Esophagus squamous epithelium (tissue), 5 donors: ENCODE measurements at places on chromosomes 6 and 20.

DNA sequence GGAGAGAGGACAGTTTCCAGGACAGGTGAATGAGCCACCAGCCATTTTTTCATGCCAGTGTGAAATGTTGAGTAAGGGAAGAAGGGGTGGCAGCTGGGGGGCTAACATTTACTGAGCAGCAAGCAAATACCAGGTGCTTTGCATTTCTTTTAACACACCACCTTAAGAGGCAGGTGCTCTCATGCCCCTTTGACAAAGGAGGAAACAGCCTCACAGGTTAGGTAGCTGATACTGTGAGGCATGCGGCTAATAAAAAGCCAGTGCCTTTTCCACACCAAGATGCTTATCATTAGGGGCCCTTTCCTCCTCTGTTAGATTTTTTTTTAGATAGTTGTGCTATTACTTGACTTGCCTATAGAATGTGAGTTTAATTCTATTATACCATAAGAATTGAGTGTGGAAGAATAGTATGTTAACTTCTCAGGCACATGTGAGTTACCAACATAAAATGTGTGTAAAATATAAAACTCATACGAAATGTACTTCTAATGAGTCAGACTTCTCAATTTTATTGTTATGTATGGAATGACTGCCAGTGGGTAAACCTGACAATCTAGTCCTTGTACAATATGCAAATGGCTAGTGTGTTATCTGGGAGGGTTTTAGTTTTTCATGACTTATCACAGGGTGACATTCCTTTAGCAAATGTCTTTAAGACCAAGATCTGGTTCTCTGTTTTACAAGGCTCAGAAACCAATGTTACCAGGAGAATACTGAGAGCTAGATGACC is 260.0 kb downstream of the TMEM242 start:
- peak overlapping the region; percentile 8 for H3K27ac ChIP-seq
- no peak for DNase-seq
- no peaks in the 10 kb centered on the region for H3K36me3 ChIP-seq
- no peaks in the 10 kb centered on the region for H3K27me3 ChIP-seq
- H3K4me3 ChIP-seq: no peak overlapping the region

- H3K4me1 ChIP-seq: no peaks in the 10 kb centered on the region
- H3K4me3 ChIP-seq: no peak overlapping the region
- H3K36me3 ChIP-seq: no peaks in the 10 kb centered on the region
Observed at GRCh38 chr20:46423342-46423741, 16.9 kb upstream of the ELMO2 start.

- no peak overlapping the region for H3K4me3 ChIP-seq
- DNase-seq: no peak
- H3K4me1 ChIP-seq: no peaks in the 10 kb centered on the region
- no peaks in the 10 kb centered on the region for H3K27me3 ChIP-seq
- H3K27ac ChIP-seq: no peak overlapping the region
Observed at GRCh38 chr6:20604159-20604558, 69.9 kb downstream of the CDKAL1 start.

GRCh38 chr6:18510644-18511033 is 123.5 kb downstream of the RNF144B start:
- H3K4me3 ChIP-seq: no peak overlapping the region
- no peak overlapping the region for H3K27ac ChIP-seq
- no peaks in the 10 kb centered on the region for H3K36me3 ChIP-seq
- H3K4me1 ChIP-seq: no peaks in the 10 kb centered on the region
- no peak for DNase-seq

DNA sequence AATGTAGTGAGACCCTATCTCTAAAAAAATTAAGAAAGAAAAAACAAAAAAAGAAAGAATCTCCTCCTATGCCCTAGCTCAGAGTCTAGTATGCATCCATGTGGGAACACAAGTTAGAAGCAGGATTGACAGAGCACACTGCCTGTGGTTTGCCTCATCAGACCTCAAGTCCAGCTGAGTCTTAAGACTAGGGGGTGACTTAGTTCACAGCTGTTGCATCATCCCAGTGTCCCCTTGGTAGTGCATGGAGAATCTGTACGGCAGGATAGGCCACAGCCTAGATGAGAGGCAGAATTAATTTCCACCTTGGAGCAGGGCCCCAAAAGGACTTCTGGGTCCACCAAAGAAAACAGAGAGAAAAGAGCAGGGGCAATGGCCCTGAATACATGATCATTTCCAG is 13.7 kb downstream of the PNPLA1 start:
- H3K36me3 ChIP-seq: no peaks in the 10 kb centered on the region
- no peak overlapping the region for H3K27ac ChIP-seq
- no peaks in the 10 kb centered on the region for H3K4me1 ChIP-seq

DNA sequence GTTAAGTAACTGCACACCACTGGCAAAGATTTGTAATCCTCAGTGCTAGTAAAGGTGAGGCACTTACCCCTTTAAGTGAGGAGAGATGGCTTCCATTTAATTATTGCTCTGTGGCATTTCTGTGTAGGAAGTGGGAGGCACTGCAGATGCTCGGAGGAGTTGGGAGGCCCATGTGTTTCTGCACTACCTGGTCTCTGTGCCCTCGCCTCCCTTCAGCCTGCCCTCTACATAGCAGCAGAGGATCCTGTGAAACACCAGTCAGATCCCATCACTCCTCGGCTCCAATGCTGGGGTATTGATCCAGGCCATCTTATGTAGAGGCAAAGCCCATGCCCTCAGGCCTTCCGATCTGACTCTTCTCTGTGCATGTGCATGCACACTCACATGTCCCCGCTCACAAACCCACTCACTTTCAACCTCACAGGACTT is 67.0 kb downstream of the SLX4IP start:
- H3K4me1 ChIP-seq: peaks cover 37% of the 10 kb centered on the region
- H3K27ac ChIP-seq: peak overlapping the region; percentile 29
- no peak for DNase-seq
- H3K36me3 ChIP-seq: no peaks in the 10 kb centered on the region
- H3K4me3 ChIP-seq: peak overlapping the region; percentile 3

DNA sequence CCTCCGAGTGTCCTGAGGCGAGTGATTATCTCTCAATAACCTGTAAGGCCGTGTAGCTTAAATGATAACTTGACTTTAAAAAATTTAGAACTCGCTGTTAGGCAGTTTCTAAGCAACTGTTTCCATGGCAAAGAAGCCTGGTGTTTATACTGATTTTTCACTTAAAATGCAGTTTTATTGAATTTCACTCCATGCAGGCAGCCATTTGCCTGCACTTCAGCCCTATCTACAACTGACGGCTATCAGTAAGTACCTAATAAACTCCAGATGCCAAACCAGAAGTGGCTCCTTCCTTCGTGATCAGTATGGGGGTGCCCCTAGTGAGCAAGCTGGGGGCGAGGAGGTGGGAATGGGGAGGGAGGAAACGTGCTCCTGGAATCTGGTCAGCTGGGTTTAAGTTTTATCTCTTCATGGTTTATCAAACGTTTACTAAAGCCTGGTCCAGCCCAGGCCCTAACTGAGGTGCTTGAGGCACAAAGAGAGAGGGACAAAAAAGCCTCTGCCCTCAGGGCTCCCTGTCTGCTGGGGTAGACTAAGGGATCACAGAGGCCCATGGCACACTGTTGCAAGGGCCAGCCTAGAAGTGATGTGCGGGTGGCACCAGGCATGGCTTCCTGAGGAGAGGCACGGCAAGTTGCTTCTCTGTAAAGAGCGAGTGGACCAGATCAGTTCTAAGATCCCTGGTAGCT is 45.5 kb downstream of the TTI1 start:
- no peaks in the 10 kb centered on the region for H3K27me3 ChIP-seq
- peak overlapping the region; percentile 14 for H3K27ac ChIP-seq
- no peaks in the 10 kb centered on the region for H3K36me3 ChIP-seq
- H3K4me1 ChIP-seq: peaks cover 70% of the 10 kb centered on the region
